Right lung (tissue), 10 donors: ENCODE measurements at places on chromosomes 7 and 10.

- DNase-seq, result no peak
Measured at GRCh38 chr10:17375936-17376584, 78.3 kb downstream of the ST8SIA6 start.

DNA sequence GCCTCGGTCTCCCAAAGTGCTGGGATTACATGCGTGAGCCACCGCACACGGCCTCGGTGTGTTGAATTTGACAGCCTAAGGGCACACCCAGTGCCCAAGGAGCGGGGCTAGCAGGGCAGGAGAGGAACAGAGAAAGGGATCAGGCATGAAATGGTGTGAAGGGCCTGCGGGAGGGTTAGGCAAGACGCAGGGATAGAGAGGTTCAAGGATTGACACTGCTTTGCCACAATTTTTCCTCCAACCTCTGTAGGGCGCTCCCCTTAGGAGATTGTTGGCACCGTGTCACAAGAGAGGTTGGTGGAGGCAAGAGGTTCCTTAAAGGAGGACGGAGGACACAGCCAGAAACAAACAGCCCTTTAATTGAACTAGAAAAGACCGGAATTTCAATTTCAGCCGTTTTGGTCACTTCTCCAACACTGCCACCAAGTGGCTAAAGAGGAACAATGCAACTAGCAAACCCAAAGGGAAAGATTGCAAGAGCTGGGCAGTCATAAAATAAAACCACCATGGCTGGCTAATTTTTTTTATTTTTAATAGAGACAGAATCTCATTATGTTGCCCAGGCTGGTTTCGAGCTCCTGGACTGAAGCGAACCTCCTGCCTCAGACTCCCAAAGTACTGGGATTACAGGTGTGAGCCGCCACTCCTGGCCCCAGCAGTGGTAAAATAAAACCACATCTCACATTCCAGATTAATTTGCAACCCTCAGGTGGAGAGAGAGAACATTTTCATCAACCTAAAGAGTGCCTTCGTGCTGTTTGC, 6.9 kb upstream of the CREB3L2 start:
- DNase-seq, result peak; percentile 54

- DNase-seq, result no peak
Measured at GRCh38 chr7:37333075-37333474, 115.6 kb downstream of the ELMO1 start.

- DNase-seq, result no peak
Measured at GRCh38 chr7:111229916-111230315, 139.0 kb downstream of the LRRN3 start.

DNA sequence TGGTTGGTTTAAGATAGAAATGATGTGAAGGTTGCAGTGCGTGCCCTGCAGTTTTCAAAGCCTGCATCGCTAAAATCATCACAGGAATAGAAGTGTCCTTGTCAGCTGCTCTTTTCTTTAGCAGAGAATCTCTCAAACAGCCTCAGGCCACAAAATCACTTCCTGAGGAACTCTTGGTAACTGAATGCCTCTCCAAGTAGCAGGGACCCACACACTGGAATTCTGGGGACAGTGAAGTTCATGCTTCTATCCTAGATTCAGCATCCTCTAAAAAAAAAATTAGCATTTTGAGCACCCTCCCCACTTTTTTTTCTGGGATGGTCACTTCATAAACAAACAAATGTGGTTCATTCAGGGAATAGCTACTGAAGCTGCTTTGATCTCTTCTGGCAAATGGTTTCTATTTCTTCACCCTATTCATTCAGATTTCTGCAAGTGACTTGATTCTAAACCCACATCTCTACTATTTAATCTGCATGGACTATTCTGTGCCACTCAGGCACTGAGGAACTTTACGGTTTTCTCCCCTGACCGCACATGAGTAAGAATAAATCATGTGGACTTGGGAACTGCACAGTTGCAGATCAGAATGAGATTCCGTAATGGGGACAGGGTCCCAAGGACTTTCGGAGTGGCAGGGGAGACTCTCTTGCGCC, 306.9 kb downstream of the FRMD4A start:
- no peak for DNase-seq

DNA sequence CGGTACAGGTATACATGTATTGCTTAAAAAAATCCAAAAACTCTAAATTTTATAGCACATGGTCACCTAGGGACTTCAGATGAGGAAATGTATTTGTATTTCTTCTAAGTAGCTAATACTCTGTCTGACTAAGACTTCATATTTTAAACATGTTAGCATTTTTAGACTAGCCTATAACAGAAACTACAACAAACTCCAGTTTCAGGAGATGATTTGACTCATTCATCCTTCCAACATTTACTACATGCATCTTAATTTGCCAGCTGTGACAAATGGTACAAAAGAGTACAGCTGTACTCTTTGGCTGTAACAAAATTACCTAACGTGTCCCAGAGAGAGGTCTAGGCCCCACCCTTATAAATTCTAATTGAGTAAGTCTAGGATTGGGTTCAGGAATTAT, 22.2 kb downstream of the TMEM209 start:
- DNase-seq, result no peak

GRCh38 chr10:58268454-58268945, 462 bp upstream of the CISD1 start:
- no peak for DNase-seq

DNA sequence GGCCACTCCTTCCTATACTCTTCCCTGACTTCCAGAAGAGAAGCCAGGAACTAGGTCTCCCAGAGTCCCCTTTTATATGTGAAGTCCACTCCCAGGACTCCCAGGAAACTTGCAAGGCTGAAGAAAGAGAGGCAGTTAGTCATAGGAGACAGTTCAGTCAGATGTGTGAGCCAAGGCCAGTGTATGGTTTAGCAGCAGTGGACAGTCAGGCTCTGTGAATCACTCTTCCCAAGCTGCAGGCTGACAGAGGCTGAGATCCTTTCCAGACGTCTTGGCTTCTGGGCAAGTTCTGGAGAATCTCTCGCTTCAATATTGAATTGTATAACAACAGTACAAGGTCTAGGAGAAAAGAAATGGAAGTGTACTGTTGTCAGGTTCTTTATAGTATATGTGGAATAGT, 26.9 kb downstream of the BLVRA start:
- DNase-seq, result no peak

GRCh38 chr10:69895759-69896158, 94.1 kb downstream of the COL13A1 start:
- no peak for DNase-seq

- no peak for DNase-seq
Measured at GRCh38 chr7:157523371-157523765, 186.6 kb downstream of the DNAJB6 start.

- no peak for DNase-seq
Measured at GRCh38 chr7:1706381-1706720, 36.3 kb downstream of the ELFN1 start.

- no peak for DNase-seq
Measured at GRCh38 chr10:30373596-30374327, 24.7 kb upstream of the MTPAP start.

DNA sequence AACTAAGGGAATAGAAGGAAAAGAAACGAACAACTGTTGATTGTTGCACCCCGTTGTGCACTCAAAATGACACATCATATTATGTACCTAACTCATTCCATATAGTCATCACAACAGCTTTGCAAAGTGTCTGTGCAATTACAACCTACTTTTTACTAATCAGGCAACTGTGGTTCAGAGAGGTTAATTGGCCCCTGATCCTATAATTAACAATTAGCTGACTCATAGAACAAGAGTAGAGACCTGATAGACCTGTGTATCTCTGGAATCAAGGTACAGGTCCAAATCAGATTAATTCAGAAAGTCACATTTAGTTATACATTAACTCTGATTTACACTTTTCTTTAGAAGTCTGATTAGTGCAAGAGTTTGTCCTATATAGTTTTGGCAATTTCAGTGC, 122.5 kb upstream of the CDK13 start:
- no peak for DNase-seq

- no peak for DNase-seq
Measured at GRCh38 chr10:62616885-62617590, 187.5 kb upstream of the ADO start.
